SK-N-SH (cell line): ENCODE measurements at places on chromosomes 6 and 20. TPM values are rescaled to one million over a fixed set of nuclear protein-coding genes. Genes with fewer than 3 reads are reported as not detected.
A peak's percentile ranks its signal among the peaks of the same experiment; 100 is the strongest.

DNA sequence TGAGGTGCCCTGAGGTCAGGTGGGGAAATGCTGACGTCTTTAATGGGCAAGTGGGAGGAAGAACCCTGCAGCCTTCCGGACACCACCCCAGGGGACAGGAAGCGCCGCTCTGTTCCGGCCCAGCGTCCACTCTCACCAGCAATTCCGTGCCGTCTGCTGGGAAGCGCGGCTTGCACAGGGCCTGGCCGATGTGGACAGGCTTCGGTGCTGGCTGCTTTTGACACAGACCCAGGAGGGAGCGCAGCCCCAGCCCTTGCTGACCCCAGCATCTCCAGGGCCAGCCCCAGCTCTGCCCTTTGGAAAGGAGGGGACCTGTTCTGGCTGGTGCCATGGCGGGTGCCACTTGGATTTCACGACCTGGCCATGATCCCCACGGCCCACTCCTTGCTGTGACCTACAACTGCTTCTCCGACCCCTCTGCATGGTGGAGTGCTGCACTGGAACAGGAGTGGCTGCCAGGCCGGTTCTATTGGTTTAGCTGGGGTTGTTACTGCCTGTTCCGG lies 123.2 kb downstream of the DLL1 start:
- no peak overlapping the region for H3K4me3 ChIP-seq
- H3K27me3 ChIP-seq: no peaks in the 10 kb centered on the region
- no peaks in the 10 kb centered on the region; the same call in 1 of the 2 replicates for H3K4me1 ChIP-seq
- DNase-seq: no peak
- H3K36me3 ChIP-seq: no peaks in the 10 kb centered on the region

DNA sequence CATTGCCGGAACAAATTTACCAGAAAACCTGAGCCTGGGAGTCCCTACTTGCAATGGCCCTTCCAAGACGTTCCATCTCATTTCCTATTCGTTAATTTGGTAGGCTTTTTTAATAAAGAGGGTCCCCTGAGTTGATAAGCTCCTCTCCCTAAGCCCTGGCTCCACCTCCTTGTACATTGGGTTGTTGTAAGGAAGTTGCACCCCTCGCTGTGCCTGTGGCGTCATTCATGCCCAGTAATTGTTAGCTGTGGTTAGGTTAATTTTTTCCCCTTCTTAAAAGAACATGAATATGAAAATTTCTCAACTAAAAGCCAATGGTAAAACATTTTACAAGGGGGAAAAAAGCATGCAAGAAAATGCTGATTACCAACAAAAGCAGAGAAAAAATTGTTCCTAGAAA lies 91.9 kb downstream of the SLC24A3 start:
- H3K4me3 ChIP-seq: no peak overlapping the region
- DNase-seq: no peak
- H3K4me1 ChIP-seq: no peaks in the 10 kb centered on the region
- no peaks in the 10 kb centered on the region for H3K27me3 ChIP-seq

Gene ATAT1
- polyA plus RNA-seq: 35.4 and 36.2 TPM in 2 replicates

- no peaks in the 10 kb centered on the region for H3K36me3 ChIP-seq
- H3K4me3 ChIP-seq: no peak overlapping the region
- no peak overlapping the region for H3K27ac ChIP-seq
- no peak for DNase-seq
- no peaks in the 10 kb centered on the region; the same call in 1 of the 2 replicates for H3K4me1 ChIP-seq
Measured at GRCh38 chr6:102774326-102774725, 1380.8 kb downstream of the GRIK2 start.

GRCh38 chr6:46918806-46919205 lies 2.9 kb downstream of the ADGRF5 start:
- no peaks in the 10 kb centered on the region for H3K4me1 ChIP-seq
- no peak overlapping the region for H3K27ac ChIP-seq
- H3K27me3 ChIP-seq: no peaks in the 10 kb centered on the region
- H3K36me3 ChIP-seq: no peaks in the 10 kb centered on the region

- no peaks in the 10 kb centered on the region for H3K36me3 ChIP-seq
- peak overlapping the region; percentile 47 for H3K4me3 ChIP-seq
- H3K27me3 ChIP-seq: peaks cover 94% of the 10 kb centered on the region
- H3K4me1 ChIP-seq: peaks cover 2% of the 10 kb centered on the region; the same call in 1 of the 2 replicates
- no peak for DNase-seq
Measured at GRCh38 chr6:10413262-10413849, 1.5 kb downstream of the TFAP2A start.

Gene SRSF3
- polyA plus RNA-seq: 330 and 351 TPM in 2 replicates

DNA sequence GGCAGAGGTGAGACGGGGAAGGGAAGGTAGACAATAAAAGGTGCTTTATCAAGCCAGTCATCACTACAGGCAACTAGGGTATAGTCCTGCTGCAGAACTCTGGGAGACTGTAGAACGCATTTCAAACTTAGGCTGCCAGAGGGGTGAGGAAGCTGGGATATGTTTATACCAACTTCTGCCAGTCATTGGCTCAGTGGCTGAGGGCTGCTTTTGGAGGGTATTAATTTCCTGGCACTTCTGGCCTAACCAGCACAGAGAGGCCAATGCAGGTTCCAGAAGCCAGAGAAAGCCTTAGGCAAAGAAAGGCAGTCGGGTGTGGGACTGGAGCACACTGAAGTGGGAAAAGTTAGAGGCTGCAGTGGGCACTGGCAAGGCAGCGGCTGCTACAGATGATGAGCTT lies 3.9 kb upstream of the CPNE5 start:
- DNase-seq: no peak
- H3K27me3 ChIP-seq: peaks cover 12% of the 10 kb centered on the region
- H3K36me3 ChIP-seq: no peaks in the 10 kb centered on the region
- H3K27ac ChIP-seq: no peak overlapping the region
- H3K4me3 ChIP-seq: no peak overlapping the region
- H3K4me1 ChIP-seq: peaks cover 23% of the 10 kb centered on the region; the same call in 1 of the 2 replicates

DNA sequence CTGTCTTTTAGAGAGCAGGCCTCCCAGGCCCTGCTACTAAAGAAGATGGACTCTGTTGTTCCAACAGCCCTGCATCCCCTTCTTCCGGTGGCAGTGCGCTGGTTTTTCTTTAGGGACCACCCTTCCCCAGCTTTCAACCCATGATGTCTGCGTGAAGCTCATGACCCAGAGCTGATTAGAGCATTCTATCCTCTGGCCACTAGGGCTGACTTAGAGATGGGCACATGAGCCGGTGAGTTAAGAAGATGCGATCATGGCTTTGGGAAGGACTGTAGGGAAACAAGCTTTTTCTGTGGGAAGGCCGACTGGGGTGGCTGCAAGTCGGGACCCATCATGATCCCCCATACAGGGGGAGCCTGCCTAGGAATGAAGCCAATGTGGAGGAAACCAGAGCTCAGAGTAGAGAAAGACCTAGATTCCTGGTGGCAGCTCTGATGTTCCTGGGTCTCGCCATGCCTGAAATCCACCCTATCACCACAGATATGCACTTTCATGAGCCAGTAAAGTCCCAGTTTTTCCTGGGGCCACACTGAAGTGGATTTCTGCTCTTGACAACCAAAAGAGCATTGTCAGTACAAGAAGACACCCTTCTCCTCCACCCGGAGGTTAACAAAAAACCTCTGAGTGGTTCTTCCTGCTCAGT lies 29.1 kb upstream of the STX16 start:
- no peaks in the 10 kb centered on the region for H3K36me3 ChIP-seq
- H3K4me3 ChIP-seq: no peak overlapping the region
- no peak overlapping the region for H3K27ac ChIP-seq
- no peaks in the 10 kb centered on the region for H3K27me3 ChIP-seq
- H3K4me1 ChIP-seq: peaks cover 7% of the 10 kb centered on the region; the same call in 1 of the 2 replicates

- H3K4me3 ChIP-seq: no peak overlapping the region
- no peaks in the 10 kb centered on the region for H3K36me3 ChIP-seq
- DNase-seq: peak; percentile 32
Measured at GRCh38 chr6:32108094-32108627, 977 bp downstream of the TNXB start.

- H3K4me3 ChIP-seq: no peak overlapping the region
- H3K36me3 ChIP-seq: no peaks in the 10 kb centered on the region
- no peaks in the 10 kb centered on the region for H3K27me3 ChIP-seq
- H3K4me1 ChIP-seq: no peaks in the 10 kb centered on the region; the same call in 1 of the 2 replicates
Measured at GRCh38 chr6:130716466-130716865, 110.7 kb upstream of the SMLR1 start.

DNA sequence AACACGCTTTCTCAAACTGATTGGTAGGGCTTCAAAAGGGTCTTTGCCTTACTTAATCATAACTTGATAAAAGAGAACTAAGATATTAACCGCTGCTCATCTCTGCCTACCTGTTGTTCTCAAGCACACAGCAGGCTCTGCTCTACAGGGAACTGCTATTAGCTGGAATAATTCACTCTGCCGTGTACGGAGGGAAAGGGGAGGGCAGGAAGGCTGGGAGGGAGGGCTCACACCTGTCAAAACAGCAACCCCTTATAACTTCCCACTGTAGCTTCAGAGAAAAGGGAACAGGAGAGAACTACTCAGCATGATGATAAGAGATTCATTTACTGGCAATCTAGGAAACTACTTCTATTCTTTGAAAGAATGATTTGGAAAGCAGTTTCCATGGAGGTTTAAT lies 75.1 kb downstream of the ZMYND8 start:
- H3K4me1 ChIP-seq: peaks cover 15% of the 10 kb centered on the region
- no peak overlapping the region for H3K4me3 ChIP-seq
- no peak overlapping the region for H3K27ac ChIP-seq

Gene CDSN
- polyA plus RNA-seq: 0.02 TPM in 1 of 2 replicates, not detected in the other

DNA sequence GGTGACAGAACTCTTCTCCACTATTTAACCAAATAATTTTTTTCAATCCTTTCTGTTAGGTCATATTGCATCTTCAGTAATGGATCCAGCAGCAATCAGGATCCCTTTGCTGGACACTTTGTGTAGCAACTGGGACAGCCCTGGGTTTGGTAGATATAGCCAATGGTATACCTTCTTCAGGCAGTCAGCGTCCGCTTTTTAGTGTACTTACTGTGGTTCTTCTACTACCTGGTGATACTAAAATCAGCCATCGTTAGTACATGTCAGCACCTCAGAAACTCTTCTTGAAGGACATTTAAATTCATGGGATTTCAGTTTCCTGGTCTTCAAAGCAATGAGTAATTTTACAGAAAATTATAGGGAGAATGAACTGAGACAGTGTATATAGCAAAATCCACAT lies 93.5 kb downstream of the ADGRG6 start:
- DNase-seq: no peak
- peaks cover 32% of the 10 kb centered on the region for H3K36me3 ChIP-seq
- H3K4me1 ChIP-seq: no peaks in the 10 kb centered on the region; the same call in 1 of the 2 replicates

Gene BPIFA3
- not detected in 2 replicates for polyA plus RNA-seq

- H3K36me3 ChIP-seq: peaks cover 6% of the 10 kb centered on the region
- H3K4me3 ChIP-seq: no peak overlapping the region
- H3K4me1 ChIP-seq: peaks cover 3% of the 10 kb centered on the region; the same call in 1 of the 2 replicates
- no peak for DNase-seq
Measured at GRCh38 chr6:85580118-85580877, 13.4 kb downstream of the SNX14 start.

DNA sequence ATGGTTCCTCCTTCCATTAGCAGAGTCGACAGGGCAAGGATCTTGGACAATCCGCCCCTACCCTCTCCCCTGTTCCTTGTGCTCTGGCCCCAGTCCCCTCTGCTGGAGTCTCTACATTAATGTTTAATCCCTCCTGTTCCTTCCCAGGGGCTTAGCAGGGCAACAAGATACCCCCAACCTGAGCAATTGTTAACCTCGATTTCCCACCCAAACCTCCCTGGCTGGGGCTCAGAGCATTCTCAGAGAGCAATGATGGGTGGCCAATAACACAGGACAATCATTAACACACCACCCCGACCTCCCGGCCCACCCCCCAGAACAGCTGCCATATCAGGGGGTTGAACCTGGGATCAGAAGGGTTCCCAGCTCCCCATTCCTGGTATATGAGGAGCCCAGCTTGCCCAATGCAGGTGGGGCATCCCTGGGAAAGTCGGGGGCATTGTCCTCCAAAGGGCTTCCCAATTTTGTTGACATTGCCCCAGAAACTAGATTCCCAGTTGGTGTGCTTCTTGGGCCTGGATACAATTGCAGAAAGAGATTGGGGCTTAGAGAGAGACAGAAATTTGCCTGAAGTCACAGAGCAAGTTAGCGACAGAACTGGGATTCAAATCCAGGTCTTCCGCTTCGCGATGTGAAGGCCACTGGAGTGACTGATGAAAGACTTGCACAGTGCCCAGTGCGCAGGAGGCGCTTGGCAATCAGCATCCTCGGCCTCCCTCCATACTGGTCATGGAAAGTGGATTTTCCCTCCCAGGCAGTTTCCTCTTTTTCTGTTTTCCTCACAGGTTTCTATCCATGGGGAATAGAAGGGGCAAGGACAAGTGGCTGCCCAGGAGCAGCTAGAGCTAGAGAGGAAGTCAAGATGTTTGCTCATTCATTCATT lies 59.6 kb upstream of the TTPAL start:
- DNase-seq: no peak
- H3K36me3 ChIP-seq: no peaks in the 10 kb centered on the region
- no peaks in the 10 kb centered on the region; the same call in 1 of the 2 replicates for H3K27me3 ChIP-seq

Gene CSTF1
- polyA plus RNA-seq: 23.4 and 31.2 TPM in 2 replicates

GRCh38 chr6:82330171-82330804 lies 33.3 kb upstream of the TPBG start:
- 0 out of 2 replicates have a peak, but pooled peaks cover 9% of the 10 kb centered on the region for H3K4me1 ChIP-seq
- H3K4me3 ChIP-seq: no peak overlapping the region
- H3K36me3 ChIP-seq: no peaks in the 10 kb centered on the region

DNA sequence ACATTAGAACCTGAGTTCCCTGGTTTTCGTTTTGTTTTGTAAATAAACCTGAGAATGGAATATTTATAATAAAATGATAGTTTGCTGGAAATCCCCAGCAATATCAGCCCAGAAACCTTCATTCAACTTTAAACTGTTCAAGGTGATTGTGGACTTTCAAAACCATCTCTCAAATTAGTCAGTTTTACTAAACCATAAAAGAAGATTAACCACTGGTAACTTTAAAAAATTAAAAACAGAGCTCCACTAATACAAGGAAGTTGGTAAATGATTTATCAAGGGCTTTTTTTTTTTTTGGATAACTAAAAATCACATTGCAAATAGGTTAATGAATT lies 10.0 kb downstream of the MBOAT1 start:
- DNase-seq: no peak
- no peak overlapping the region for H3K27ac ChIP-seq
- no peaks in the 10 kb centered on the region for H3K36me3 ChIP-seq
- peaks cover 8% of the 10 kb centered on the region; the same call in 1 of the 2 replicates for H3K4me1 ChIP-seq
- H3K4me3 ChIP-seq: no peak overlapping the region
- no peaks in the 10 kb centered on the region for H3K27me3 ChIP-seq

GRCh38 chr6:121236984-121237383 lies 97.3 kb downstream of the TBC1D32 start:
- no peak overlapping the region for H3K4me3 ChIP-seq
- H3K4me1 ChIP-seq: no peaks in the 10 kb centered on the region

Gene CST2
- polyA plus RNA-seq: not detected in 2 replicates

GRCh38 chr20:33697129-33697528 lies 10.9 kb upstream of the E2F1 start:
- no peaks in the 10 kb centered on the region for H3K36me3 ChIP-seq
- peak overlapping the region; percentile 72; the same call in 1 of the 2 replicates for H3K27ac ChIP-seq
- H3K4me1 ChIP-seq: peaks cover 24% of the 10 kb centered on the region
- H3K27me3 ChIP-seq: no peaks in the 10 kb centered on the region
- no peak overlapping the region for H3K4me3 ChIP-seq
- DNase-seq: peak; percentile 42

Gene PSORS1C2
- not detected in 2 replicates for polyA plus RNA-seq
